AG10803 (cell line): ENCODE measurements at places on chromosomes 12 and 14.

- peak; percentile 9 for DNase-seq
Measured at GRCh38 chr14:66483322-66483721, 2.8 kb upstream of the CCDC196 start.

DNA sequence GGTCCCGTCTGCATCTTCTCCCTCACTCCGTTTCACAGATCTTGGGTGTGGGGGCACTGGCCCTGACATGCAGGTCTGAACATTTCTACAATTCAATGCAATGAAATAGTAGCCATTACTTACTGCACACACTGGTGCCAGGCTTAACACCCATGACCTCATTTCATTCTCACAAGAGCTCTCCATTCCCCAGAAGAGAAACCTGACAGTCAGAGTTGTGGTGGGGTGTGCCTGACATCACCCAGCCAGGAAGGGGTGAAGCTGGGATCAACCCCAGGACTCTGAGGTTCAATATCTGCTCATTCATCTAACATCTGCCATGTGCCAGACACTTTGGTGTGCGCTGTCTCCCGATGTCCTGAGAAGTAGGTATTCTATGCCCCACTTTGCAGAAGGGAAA is 34.7 kb downstream of the MVK start:
- no peak for DNase-seq

DNA sequence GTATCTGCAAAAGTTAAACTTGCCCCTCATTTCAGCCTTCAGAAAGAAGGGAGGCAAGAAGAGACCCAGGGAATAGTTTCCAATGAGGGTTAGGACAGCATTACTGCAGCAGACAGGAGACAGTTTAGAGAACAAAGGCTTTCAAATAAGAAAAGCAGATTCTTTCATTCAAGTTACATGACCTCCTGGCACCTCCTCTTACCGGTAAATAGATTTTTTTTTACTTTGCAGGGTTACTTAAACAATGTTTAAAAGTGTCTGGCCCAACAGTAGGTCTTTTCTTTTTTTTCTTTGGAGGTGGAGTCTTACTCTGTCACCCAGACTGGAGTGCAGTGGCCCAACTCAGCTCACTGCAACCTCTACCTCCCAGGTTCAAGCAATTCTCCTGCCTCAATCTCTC is 47.1 kb downstream of the SINHCAF start:
- DNase-seq: no peak

GRCh38 chr12:129540249-129540648 is 363.6 kb downstream of the TMEM132D start:
- no peak for DNase-seq

GRCh38 chr14:22648506-22648905 is 4.4 kb upstream of the OR6J1 start:
- DNase-seq: peak; percentile 61

GRCh38 chr14:64987438-64987767 is 708 bp downstream of the FNTB start:
- no peak for DNase-seq

DNA sequence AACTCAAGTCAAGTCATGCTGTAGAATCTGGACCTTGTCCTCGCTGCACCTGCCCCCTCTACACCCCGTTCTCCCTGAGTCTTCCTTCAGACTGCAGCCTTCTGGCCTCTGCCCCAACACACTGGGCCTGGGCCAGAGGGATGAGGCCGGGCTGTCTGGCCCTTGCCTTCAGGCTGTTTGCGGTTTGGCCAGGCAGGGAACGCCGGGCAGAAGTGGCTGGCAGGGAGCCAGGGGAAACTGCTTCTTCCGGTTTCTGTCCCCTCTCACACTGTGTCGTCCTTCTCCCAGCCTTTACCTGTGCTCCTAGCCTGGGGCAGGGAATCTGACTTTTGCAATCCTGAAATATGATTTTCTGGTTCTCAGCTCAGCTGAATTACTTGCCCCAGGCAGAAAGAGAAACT is 13.5 kb downstream of the DGLUCY start:
- DNase-seq: no peak

DNA sequence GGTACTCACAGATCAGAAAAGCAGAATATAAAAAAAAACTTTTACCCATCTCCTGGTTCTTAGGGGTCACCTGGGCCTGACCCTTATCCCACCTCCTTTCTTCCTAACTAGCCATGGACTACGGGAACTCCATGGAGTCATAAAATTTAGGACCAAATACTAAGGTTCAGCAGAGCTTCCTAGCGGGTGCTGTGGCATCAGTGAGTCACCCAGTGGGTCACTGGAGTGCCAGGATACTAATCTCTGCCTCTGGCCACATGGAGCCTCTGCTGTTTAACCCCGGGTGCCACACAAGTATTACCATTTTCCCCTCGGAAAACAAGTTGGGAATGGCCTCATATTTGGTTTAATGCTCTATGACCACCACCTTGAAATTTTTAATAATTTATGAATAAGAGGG is 6.9 kb downstream of the ZBTB39 start:
- no peak for DNase-seq

DNA sequence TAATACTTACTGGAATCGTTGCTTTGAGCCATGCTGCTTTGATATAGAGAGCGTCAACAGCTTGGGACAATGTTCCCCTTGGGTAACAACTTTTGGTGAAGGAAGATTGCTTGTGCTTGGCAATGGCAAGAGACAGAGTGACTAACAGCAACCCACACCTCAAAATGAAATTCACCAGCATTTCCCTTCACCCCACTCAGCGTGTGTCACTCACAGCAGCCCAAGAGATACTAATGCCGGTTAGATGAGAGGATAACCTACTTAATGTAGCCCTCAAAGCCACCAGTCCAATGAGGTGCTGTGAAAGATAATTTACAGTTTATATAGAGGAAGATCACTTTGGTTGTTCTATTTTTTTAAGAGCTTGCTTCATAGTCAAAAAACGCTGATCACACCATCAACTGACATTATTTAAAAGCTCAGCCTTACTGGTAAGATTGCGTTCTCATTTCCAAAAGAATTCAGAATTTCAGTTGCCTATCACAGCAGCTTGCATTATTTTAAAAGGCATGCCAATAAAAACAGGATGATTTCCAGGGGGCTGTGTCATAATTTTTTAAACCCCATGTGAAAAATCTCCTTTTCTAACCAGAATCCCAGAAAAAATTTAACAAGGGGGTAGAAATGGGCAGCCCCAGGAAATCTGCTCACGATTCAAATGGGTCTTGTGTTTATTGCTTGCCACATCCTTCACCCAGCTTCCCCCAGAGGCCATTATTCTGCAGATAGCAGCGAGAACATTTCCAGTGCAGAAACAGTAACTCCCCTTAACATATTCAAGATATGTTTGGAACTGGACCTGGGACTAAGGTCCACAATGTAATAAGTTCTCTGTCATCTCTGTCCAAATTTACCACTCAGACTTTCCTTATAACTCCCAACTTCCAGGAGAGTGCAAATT is at the start of gene IL26:
Gene IL26, minus strand, starts transcription at position 235 of the 901 bp plus-strand sequence. Its CDS starts 54 bp downstream, at position 181.
- DNase-seq: no peak

GRCh38 chr12:131273291-131273845 is 319.7 kb downstream of the ADGRD1 start:
- DNase-seq: no peak

GRCh38 chr12:114012744-114013431 is 46.8 kb upstream of the RBM19 start:
- no peak for DNase-seq

DNA sequence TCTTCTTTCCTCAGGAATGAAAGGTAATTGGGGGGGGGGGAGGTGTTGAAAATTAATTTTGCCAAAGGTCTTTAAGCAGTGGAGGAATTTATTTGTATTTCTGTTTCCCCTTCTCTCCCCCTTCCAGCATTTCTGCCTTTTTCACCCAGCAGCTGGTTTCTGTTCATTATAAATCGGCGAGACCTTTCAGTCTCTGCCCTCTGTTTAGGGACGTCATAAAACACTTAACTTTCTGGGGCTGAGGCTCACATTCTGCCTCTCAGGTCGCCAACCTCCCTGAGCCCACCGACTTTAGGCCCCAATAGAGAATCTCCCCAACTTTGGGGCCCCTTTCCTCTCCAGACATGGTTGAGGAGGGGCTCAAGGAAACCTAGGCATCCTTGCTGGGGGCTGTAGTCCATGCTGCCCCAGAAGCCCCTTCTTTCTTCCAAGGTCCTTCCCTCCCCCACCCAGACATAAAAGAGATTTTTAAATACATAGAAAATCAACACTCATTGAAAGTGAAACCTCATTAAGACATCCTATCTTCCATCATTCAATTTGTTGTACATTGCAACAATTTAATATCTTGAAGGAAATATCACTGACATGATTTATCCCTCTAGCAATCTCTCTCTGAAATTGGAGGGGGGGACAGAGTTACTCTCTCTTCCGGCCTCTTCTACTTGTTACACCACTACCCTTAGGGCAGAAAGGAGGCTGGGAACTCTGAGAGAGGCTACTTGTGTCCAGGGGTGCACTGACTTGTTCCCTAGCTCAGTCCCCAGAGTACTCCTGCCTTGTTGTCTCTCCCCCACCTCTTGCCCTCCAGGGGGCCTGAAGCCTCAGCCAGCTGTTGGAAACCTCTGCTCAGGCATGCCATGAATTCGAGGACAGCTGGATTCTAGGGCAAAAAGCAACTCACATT is 2.5 kb upstream of the HOXC6 start:
- peak; percentile 56 for DNase-seq

DNA sequence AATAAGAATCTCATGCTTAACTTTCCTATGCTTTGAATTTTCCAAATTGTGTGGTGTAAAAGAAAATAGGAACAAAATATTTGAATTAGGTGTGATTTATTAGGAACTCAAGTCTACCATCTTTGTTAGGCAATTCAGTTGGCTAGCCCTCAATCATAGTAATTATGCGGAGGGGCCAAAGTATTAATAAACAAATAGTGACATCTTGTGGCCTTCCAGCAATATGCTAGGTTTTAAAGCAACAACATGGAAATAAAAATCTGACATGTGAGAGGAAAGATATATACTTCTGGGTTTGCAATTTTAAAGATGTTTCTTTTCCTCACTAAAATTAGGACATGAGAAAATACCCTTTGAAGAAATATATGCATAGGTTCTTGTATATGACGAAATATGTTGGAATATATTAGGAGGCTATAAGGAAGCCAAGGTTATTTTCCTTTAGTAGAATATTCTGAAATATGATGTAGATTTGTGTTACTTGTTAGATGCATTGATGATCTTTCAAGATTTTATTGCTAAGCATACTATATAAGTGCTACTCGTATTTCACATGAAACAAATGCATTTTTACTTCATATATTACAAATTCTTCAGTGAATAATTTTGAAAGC is 200.4 kb downstream of the PTPRO start:
- peak; percentile 50 for DNase-seq

DNA sequence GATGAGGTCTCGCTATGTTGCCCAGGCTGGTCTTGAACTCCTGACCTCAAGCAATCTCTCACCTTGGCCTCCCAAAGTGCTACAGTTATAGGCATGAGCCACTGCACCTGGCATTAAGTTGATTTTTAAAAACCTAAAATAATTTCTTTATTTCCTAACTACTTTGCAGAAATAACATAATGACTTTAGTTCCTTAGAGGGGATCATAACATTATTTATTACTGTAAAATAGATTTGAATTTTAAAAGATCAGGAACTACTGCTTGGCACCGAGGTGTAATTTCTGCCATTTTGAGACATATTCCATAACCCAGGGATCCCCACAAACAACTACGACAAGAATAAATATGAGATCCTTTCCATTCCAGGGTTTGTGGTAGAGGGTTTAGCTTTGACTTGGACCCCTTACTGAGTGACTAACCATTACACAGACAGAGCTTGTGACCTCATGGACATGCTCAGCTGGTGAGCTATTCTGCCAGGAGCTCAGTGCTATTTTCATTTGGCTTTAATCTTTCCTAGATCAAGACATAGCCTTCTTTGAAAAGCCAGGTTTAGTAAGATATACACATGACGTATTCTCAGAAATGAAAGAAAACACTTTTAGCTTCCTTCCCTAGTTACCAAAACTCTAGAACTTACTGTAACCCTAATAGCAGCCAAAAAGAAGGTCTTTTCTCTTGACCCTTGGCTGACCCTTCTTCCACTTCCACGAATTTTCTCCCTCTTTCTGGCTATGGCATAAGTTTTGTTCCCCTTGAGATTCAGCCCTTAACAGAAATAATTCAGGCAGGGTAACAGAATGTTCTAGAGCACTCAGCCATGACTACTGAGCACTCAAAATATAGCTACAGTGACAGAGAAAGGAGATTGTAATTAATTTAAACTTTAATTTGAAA is 75.1 kb upstream of the NUDT4 start:
- peak; percentile 37 for DNase-seq

DNA sequence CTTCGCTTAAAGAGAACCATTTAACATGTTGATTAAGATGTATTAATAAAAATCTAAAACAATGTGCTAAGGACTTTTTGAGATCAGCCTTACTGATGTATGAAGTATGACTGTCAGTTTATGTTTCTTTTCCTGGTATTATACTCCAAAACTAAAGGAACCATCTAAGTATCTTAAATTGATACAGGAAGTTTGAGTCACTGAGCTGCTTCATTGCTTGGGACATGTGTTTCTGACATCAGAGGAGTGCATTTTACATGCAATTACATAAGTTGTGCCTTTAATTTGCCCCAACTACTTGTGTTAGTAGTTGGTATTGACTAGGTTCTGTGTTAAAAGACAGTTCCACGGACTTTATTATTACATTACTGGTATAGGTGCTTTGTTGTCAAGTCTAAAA is 50.9 kb downstream of the PROX2 start:
- DNase-seq: peak; percentile 72

GRCh38 chr12:25419595-25419994 is 133.5 kb downstream of the LMNTD1 start:
- DNase-seq: no peak

DNA sequence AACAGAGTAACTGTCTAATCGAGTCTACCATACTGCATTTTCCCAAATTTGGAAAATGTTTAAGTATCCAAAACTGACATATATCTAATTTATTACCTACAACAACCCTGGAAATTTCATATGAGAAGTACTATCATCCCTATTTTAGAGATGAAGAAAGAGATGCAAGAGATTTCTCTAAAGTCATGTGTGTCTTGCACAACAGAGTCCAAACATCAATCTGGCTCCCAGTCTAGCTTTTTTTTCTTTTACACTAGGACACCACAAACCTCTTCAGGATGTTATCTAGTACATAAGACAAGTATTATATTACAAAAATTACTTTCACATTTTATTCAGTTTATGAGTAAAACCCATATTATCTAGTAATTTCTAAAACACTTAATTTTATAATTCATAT is 39.1 kb downstream of the CAPS2 start:
- DNase-seq: no peak

DNA sequence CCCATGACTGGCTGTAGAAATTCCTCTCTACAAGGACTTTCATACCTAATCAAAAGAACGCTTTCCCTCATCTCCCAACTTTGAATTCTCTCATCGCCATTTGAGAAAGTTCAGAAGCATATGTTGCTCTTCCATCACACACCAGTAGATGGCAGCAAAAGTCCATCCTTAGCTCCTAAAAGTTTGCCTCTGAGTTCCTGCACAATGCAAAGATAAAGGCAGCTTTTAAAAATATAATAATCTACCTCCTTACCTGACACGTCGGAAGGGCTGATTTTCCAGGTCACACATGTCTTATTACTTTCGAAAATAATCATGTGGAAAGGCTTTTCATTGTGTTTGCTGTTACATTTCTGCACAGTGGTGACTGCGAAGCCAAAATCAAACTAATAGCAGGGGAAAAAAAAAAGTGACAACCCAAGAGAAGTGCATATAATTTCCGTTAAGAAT is 456.7 kb upstream of the SEL1L start:
- peak; percentile 29 for DNase-seq

- no peak for DNase-seq
Measured at GRCh38 chr12:80979816-80980215, 42.1 kb upstream of the LIN7A start.

GRCh38 chr12:18853570-18854366 is 115.8 kb downstream of the CAPZA3 start:
- DNase-seq: no peak
